ENCODE measurements at places on chromosomes 2 and 18.

GRCh38 chr2:212465456-212465855 lies 73.1 kb downstream of the ERBB4 start:
- DNase-seq = no peak

DNA sequence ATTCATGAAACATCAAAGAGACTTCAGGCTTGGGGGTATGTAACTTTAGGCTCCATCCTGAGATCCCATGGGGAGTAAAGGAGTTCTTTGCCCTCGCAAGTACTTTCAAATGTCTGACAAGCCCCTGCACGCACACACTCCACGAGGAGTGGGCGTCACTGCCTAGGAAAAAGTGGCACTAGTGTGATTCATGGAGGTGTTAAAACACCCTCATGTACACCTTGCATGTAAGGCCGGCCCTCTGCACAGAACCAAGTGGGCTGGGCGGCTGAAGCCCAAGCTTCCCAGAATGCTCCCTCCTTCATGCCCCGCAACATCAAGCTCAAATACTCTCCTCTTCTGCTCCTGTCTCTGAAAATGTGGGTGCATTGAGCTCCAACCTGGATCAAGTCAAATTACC lies 7.8 kb downstream of the HS1BP3 start:
- DNase-seq = no peak

GRCh38 chr18:44265437-44265836 lies 415.3 kb upstream of the SETBP1 start:
- DNase-seq = no peak

GRCh38 chr2:205834796-205835195 lies 152.5 kb downstream of the NRP2 start:
- no peak for DNase-seq

DNA sequence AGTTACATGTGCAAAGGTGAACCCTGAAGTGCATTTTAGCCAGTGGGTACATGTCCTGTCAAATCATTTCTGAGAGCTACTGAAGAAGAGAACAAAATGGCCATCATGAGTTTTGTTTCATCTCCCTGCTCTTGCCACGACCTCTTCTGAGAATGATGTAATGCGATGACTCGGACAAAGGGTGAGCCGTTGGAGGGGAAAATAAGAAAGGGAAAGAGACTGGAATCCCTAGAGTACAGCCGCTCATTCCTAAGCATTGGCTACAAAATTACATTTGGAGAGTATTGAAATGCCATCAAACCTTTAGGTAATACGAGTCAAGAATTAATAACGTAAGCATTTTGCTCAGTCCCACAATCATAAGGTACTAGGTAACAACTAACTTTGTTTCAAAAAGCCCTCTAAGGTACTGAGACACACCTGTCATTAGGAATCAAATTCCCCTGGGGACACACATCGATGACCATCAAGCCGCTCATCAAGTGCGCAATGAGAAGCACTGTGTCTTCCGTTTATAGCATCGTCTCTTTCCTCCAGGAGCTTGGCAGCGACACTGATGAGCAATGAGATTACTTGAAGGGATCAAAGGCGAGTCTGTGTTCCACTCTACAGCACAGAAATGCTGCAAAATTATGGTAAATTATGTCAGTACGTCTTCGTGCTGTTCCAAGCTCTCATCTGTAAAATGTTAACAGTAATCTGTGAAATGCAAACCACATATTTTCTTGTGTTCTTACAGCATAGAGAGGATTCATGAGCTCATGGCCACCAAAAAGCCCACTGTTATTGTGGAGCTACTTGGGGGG lies 97.3 kb upstream of the PIEZO2 start:
- no peak for DNase-seq

DNA sequence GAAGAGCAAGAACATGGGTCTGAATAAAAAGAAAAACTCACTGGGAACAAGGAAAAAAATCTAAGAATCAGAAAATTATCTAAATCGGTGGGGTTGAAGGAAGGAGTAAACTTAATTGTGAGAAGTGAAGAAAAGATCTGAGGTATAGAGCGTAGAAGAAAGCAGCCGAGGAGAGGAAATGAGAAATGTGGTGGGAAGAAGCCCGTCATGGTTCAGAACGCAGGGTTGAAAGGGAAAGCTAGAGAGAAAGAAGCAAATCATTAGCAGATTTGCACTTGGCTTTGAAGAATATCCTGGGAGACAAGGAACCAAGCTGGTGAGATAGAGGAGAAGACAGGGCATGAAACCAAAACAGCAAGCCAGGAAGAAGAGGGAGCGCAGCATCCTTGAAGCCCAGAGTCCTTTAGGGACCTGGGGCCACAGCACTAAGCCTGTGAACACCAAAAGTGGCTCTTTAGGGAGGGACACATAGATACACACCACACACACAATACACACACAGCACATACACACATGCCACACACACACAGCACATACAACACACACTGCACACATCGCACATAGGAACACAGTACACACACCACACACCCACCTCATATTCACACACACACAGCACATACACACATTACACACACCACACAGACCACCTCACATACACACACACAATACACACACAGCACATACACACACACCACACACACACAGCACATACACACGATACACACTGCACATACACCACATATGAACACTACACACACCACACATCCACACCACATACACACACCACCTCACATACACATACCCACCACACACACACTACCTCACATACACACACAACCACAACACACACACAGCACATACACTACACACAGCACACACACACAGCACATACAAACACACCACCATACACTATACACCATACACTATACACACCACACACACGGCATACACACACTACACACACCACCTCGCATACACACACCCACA lies 274.6 kb downstream of the ETAA1 start:
- no peak for DNase-seq

- DNase-seq = no peak
Measured at GRCh38 chr2:167890739-167891138, 356.7 kb downstream of the STK39 start.

- no peak for DNase-seq
Measured at GRCh38 chr2:98478088-98478551, 33.5 kb downstream of the INPP4A start.

GRCh38 chr2:162826921-162827320 lies 11.6 kb downstream of the KCNH7 start:
- DNase-seq = no peak

DNA sequence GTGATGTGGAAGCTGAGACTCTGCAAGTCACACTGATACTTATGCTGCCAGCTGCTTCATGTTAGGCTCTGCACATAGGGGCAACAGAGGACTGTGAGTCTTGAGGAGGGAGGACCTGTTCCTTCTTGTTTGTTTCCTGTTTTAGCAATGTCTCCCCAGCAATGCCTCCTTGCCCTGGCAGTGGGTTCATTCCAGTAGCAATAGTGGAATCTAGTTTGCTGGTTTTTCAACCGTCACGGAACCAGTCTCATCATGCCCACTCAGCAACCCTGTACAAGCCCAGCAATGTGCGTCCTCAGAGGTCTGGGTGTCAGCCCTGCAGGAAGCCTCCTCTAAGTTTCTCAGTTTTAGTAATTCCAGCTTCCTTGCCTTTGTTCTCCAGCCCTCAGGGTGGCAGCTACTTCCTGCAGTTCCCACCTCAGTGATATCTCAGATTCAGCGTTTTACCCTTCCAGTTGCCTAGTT lies 20.5 kb upstream of the ITGB6 start:
- no peak for DNase-seq

DNA sequence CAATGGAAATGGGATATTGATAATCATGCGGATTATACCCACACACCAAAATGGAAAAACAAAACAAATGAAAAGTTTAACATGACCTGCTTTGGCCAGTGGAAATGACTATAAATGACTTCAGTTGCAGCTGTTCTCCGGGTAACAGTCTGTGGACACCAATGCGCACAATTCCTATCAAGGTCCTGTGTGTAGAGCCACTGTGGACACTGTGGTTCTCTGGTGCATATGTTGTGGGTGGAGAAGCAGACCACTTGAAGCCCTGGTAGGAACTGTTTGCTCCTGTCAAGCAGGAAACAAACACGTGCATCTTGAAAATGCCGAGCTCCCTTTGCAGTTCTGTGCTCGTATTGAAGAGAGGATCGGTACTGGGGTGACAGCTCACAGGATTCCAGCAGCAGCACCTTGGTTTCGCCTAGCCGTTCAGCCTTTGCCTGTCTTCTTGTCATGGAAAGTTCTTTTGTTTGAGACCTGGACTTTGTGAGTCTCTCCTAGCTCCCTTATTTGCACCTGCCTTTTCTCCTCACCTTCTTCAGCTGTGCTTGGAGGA lies 32.9 kb downstream of the NCK2 start:
- no peak for DNase-seq

GRCh38 chr2:120866483-120867140 lies 130.9 kb downstream of the GLI2 start:
- DNase-seq = no peak

GRCh38 chr2:46091961-46092667 lies 205.1 kb upstream of the EPAS1 start:
- no peak for DNase-seq

DNA sequence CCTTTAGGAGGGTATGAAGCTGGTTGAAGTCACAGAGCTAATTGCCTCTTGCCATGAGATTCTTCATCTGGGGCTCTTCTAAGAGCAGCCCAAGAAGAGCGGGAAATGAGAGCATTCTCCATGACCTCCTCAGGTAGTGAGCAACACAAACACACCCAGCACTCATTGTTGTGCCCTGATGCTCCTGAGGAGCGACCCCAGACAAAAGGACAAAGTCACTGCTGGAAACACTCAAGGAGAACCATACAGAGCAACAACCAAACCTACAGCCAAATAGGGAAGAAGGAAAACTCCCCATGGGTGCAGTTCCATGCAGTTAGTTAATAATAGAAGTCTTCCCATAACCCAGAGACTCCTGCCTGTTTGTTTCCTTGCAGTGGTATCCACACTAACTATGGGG lies 426.0 kb upstream of the CRIM1 start:
- DNase-seq = no peak

GRCh38 chr2:1985571-1985970 lies 241.3 kb upstream of the PXDN start:
- DNase-seq = no peak

GRCh38 chr2:37883518-37883917 lies 41.6 kb upstream of the RMDN2 start:
- no peak for DNase-seq
